ENCODE measurements at places on chromosomes 2 and 18.

- DNase-seq = no peak
Observed at GRCh38 chr18:48794251-48794970, 156.4 kb downstream of the SMAD7 start.

DNA sequence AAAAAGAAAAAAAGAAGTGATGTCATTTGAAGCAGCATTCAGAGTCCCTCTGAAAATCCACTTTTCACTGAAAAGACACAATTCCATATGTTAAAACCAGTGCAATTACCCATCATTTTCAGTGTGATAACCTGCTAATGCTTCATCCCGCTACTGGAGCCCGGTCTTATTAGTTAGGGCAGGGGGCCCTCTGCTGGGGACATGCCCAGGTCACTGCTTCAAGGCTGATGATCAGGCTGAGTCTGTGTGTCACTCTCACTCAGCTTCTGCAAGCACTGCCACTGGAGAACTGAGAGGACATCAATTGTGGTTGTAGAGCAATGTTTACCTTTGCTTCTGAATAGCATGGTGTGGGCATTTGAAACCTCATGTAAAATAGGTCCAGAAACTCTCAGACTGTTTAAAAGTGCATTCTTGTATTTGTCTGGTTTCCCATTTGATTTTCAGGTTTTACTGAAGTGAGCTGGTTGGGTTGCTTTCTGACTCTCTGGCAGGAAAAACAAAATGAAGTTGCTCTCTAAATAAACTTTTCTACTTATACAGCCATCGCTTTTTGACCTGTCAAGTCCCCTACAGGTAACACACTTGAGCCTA lies 49.2 kb upstream of the NXPH2 start:
- no peak for DNase-seq

DNA sequence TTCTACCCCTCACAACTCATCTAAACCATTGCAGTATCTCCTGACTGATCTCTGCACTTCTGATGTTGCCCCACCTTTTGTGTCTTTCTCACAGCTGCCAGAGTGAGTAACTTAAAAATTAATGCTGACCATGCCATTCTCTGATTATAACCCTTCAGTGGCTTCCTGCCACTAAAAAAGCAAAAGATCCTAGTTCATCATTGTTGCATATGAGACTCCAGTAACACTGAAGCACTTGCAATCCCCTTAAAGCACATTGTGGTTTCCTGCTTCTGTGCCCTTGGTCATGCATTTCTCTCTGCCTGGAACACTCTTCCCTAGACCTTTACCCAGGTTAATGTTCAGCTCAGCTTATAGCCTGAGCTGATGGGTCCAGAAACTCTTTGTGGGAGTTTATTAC lies 95.1 kb upstream of the WDSUB1 start:
- DNase-seq = no peak

DNA sequence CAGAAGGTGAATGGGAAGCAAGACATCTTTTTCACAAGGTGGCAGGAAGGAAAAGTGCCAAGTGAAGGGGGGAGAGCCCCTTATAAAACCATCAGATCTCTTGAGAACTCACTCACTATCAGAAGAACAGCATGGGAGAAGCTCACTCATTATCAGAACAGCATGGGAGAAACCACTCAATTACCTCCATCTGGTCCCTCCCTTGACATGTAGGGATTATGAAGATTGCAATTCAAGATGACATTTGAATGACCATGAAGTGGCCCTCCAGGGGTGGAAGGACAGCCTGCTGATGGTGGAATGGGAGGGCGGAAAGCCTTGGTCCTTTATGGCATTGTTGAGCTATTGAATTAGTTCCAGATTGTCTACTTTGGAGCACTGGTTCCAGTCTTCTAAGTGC lies 413.0 kb upstream of the MEX3C start:
- DNase-seq = no peak

GRCh38 chr2:63589148-63589958 lies 590 bp downstream of the MDH1 start:
- DNase-seq = no peak

DNA sequence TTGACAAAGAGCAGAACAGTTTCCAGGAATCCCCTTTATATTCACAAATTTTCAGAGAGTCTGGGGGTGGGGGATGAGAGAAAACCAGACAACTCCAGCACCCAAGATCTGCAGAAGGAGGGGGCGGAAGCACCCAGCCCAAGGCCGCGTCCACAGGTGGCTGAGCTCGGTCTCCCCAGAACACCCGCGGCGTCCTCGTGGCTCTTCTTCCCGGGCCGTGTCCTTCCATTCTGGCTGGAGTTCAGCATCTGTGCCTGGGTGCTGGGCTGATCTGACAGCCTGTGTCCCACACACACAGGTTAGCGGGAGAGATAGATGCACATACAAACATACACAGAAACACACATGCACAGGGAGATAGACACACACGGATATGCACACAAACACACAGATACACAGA lies 455.8 kb upstream of the SALL3 start:
- no peak for DNase-seq

DNA sequence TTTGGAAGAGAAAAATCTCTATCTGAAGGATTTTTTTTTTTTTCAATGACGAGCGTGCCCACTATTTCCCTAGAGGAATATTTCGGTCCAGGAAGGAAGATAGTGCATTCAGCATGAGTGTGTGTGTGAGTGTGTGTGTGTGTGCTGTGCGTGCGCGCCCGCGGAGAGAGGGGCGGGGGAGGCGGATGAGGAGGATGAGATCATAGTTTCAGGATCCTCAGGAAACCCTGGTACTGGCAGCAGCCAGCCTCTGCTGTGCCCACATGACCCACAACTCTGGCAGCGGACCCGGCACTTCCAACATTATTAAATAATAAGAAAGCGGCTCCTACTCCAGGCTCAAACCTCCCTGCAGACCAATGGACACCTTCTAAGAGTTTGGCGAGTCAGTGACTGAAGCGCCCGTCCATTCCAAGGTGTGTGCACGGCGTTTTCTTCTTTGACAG lies 217.0 kb upstream of the DTNA start:
- DNase-seq = no peak

DNA sequence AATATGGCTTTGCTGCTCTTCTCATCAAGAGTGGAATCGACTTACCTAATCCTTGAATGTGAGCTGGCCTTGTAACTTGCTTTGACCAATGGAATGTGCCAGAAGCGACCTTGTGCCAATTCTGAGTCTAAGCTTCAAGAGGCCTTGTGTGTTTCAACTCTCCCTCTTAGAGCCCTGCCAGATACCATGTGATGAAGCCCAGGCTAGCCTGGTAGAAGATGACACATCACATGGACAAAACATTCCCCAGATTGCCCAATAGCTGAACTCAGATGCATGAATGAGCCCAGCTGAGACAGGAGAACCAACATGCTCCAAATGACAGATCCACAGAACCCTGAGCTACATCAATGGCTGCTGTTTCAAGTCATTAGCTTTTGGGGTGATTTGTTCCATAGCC lies 4.2 kb upstream of the KLHL14 start:
- DNase-seq = no peak

DNA sequence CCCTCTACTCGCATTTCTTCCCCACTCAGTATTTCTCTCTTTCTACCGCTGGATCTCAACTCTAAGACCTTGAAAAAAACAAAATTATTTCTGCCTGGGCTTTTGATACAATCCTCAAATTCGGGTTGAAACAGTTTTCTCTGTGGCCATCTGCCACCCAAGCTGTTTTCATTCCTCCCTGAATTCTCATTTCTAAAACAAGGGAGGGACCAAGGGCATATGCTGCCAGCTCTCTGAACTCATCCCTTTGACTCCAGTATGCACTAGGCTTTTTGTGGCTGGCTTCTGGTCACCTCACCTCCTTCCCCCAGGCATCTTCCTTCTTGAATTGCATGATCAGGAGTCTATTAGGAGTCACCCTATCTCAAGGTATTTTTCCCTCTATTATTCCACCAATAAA lies 49.5 kb downstream of the CCDC148 start:
- DNase-seq = no peak

GRCh38 chr2:10413991-10414451 lies 34.1 kb downstream of the ODC1 start:
- no peak for DNase-seq

DNA sequence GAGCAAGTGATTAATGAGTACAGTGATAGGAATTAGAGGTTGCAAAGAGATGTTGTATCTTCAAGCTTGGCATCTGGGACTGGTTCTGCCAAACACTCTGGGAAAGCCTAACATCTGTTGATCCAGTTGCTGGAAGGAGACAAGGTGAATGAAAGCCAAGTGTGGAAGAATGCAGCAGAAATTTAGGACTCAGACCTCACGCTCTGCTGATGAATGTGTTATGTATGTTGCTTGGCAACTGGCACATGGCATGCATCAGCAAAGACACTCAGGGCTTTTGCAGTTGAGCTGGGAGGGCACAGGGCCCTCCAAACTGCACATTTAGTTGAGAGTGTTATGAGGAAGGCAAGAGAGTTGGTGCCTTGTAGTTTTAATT lies 105.5 kb downstream of the COLEC12 start:
- DNase-seq = no peak

GRCh38 chr2:120656273-120656950 lies 79.3 kb upstream of the GLI2 start:
- no peak for DNase-seq

DNA sequence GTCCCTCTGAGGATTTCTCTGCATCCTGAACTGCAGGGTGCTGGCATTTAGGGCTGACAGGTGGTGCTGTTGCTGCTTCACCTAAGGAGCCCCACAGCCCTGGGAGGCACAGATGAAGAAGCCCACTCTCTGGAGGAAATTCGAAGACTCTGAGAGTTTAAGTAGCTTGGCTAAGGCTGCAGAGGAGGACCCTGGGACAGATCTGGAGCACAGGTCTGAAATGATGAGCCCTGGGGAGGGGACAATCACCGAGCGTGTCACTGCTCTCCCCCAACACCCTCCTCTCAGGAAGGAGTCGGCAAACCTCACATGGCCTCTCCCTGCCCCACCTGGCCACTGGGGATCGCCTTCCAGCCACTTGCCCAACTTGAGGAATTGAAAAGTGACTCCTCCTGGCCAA lies 18.6 kb downstream of the CYP27C1 start:
- DNase-seq = no peak

DNA sequence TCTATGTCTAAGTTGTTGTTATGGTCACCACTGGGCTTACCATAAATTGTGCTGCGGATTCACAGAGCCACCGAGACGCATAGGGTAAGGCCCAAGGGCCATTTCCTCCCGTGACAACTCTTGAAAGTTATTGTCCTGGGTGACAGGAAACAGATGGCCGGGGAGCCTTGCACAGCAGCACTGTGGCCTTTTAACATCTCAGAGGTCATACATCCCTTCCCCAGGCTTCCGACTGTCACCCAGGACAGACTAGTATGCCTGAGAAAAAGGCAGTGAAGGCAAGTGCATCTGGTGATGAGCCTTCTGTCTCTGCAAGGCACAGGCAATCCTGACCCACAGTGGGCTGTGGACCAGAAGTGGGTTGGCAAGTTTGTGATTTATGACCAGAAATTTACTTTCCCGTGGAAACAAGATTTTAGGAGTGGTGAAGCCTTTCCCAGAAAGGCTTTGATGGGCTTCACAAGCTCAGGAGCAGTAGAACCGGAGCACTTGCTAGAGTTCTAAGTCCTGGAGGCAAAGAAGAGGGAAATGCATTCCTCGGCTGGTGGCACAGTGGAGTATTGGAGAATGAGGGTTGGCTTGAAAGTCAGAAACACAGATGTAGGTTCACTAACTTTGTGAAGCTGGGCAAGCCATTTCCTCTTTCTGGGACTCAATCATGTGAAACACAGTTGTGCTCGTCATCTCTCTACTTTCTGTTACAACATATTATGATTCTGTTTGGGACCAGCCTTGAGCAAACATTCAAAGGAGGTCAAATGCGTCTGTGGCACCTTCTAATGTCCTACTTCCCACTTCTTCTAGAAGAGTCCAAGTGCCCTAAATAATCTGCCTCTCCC lies 2.0 kb upstream of the CAPN14 start:
- no peak for DNase-seq

- DNase-seq = no peak
Observed at GRCh38 chr18:68429841-68430240, 285.1 kb downstream of the TMX3 start.

GRCh38 chr2:43898134-43898837 lies 59.5 kb downstream of the ABCG8 start:
- no peak for DNase-seq

GRCh38 chr2:164771897-164772296 lies 69.7 kb downstream of the COBLL1 start:
- no peak for DNase-seq

- DNase-seq = no peak
Observed at GRCh38 chr18:9147440-9148202, 11.0 kb downstream of the ANKRD12 start.
